ENCODE measurements at places on chromosomes 6 and 20.

DNA sequence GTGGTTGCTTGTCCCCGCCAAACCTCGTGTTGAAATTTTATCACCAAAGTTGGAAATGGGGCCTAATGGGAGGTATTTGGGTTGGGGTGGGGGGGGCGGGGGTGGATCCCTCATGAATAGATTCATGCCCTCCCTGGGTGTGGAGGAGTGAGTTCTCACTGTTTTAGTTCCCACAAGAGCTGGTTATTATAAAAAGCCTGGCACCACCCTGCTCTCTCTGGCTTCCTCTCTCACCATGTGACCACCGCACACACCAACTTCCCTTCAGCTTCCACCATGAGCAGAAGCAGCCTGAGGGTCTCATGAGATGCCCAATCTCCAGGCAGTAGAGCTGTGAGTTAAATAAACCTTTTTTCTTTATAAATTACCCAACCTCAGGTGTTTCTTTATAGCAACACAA is 111.3 kb downstream of the PRDM1 start:
- DNase-seq, result peak; percentile 44

DNA sequence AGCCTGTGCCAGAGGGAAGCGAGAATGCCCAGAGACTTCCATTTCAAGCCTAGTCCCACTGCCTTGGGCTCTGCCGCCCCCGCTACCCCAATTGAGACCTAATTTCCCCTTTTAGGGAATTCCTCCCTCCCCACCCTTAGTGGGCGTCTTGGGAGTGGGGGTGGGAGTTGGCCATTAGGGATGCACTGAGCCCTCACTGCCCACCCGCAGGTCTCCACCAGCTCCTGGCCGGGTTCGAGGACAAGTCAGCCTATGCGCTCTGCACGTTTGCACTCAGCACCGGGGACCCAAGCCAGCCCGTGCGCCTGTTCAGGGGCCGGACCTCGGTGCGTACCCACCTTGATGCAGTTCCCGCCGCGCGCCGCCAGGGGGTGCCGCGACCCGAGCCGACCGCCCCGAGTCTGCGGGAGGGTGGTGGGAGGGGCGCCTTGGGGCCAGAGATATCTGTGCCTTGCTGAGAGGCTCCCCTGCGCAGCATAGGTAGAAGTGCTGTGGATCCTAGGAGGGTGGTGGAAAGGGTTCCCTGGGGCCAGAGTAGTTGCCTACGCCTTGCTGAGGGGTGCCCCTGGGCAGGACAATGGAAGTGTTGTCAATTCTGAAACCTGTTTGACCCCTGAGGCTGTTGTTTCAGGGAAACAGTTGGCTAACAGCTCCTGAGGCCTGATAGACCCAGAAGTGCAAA is 9.2 kb downstream of the ITPA start:
- peak; percentile 58 for DNase-seq

DNA sequence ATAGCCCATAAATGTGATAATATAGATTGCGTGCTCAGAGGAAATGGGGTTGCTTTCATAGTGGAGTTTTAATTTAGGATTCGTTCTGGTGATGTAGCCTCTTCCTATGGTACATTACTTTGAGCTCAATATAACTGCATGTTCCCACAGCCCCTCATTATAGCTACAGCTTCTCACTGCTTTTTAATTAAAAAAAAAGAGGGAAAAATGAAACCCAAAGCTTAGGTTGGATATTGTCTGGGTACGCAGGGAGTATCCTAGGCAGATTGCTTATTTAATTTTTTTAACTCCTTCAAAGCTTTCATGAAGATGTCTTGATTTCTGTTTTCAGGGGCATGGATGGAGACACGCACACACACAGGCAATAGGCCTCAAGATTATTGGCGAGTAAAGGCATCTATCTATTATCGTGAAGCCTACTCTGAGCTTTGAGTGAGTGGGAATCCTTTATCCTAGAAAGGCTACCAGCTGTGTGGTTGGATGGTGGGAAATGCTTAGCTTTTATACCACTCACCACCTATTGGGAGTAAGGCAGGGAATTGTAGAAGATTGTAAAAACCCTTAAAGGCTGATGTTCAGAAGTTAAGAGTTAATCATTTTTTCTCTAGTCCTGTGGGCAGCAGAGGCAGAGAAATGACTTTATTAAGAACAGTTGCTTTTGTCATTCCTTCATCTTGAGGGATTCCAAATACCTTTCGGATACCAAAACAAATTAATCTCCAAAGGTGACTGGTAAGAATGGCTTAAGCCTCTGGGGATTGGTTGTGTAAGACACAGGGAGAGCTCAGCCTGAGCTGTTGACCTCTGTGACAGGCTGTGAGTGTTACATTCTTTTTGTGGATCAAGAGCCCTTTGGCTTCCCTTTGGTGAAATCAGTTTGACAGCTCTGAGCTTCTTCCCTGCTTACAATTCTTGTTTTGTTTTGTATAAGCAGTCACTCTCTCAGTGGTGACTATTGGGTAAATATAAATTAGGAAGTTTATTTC is 33.4 kb downstream of the CTNNBL1 start:
- DNase-seq, result peak; percentile 19

- DNase-seq, result no peak
Measured at GRCh38 chr6:143346004-143346403, 104.5 kb downstream of the ADAT2 start.

GRCh38 chr6:1947922-1948321 is 297.5 kb downstream of the GMDS start:
- DNase-seq, result no peak

- DNase-seq, result no peak
Measured at GRCh38 chr6:90488816-90489215, 98.1 kb downstream of the MAP3K7 start.

DNA sequence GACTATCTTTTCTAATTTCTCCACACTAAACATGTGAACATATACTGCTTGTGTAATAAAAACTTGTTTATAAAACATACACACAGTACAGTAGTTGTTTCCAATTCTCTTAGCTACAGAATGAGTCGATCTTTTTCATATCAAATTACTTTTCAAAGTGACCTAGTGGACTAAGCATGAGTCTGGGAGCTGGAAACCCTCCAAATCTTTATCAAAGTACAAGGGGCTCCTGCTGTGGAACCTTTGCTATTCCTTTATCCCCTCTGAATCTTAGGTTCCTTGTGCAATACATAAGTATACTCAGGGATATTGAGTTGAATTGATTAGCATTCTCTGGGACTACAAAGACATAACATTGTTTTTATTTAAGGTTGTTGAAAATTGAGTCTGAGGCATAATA is 48.7 kb upstream of the TAB2 start:
- DNase-seq, result no peak

Data from suppressor macrophage (primary cell).